ENCODE measurements at places on chromosomes 2 and 18.

GRCh38 chr2:128439031-128439790 is 120.5 kb upstream of the HS6ST1 start:
- DNase-seq, result no peak

DNA sequence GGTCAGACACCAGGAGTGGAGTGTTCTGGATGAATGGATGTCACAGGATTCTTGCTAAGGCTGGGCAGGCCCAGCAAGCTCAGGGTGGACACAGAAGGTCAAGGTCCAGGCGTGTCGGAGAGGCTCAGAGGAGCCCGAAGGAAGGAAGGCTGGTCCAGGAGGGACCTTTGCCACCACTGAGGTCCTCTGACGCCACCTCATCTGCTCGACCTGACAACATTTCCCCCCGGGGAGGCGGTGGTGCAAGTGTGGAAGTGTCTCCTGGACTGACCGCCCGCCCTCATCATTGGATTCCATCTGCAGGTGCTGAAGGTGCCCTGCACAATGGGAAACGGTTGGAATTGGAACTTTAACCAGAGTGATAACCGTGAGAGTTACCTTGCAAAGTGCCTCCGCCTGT is 124.6 kb downstream of the RTP5 start:
- DNase-seq, result no peak

DNA sequence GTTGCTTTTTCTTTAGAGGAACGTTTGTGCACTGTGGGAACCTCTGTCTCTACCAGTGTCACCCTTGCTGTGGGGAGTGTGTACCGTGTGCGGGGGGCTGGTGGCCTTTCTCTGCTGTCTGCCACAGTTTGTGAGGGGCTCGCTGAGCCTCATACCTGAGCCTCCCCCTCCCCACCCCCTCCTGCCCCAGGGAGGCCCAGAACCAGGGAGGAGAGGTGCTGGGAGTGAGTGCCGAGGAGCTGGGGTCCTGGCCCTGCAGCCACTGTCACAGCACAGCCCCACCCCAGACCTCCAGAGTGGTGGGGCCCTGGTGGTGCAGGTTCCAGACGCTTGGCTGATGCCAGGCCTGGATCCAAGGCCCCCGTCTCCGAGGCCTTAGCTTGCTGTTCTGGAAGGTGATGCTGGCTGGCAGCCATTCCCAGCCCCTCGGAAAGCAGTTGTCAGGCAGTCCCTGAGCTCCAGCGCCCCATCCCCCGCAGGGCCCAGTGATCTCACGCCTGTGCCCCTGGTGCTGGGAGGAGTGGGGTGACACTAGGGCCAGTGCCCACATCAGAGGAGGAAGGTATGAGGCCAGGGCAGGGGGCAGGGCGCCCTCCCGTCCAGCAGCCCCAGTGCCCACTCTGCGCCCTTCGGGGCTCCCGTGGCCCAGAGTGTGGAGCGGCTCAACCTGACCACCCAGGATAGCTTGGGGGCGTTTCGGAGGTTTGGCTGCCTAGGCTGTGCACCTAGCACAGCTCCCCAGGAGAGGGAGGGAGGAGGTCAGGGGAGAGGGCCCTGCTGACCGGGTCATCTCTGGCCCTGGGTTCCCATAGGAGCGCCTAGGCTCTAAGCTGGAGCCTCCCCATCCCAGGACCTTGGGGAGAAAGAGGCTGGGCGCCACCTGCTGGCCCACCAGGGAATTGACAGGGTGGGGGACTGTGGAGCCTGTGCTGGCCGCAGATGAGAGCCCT is 53.0 kb upstream of the ALPP start:
- DNase-seq, result no peak

DNA sequence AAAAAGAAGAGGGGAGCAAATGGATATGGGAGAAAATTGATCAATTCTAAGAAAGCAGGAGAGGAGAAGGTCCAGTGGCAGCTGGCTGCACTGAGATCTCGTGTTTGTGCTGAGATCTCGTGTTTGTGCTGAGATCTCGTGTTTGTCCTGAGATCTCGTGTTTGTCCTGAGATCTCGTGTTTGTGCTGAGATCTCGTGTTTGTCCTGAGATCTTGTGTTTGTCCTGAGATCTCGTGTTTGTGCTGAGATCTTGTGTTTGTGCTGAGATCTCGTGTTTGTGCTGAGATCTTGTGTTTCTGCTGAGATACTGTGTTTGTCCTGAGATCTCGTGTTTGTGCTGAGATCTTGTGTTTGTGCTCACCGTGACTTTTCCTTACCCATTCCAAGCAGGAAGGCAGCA is 254.4 kb downstream of the BCL2 start:
- no peak for DNase-seq

- DNase-seq, result no peak
These were observed 362.3 kb downstream of the RND3 start for GRCh38 chr2:150125188-150125587.

- no peak for DNase-seq
These were observed at the start of gene MSGN1 for GRCh38 chr2:17816396-17817245. Gene MSGN1 (plus strand): TSS chr2:17816460. CDS start chr2:17816519, 59 bp downstream.

DNA sequence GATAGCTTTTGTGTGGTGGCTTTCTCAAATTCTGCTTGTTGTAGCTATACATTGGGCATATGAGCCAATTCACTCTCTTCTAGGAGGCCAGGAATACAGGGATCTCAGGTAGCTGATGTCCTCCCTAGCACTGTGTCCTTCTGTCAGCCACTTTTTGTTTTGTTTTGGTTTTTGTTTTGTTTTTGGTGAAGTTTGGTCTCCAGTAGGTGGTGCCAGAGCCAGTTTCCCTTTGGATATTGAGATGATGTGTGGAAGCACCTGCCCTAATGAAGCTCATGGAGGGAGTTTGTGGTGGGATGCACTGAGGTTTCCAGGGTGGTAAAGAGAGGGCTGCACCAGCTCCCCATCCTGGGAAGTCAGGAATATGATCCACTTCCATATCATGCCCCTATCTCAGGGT is 100.5 kb upstream of the VWC2L start:
- no peak for DNase-seq

- no peak for DNase-seq
These were observed 410.4 kb downstream of the MEIS1 start for GRCh38 chr2:66845307-66845706.

- DNase-seq, result no peak
These were observed 102.2 kb downstream of the DLGAP1 start for GRCh38 chr18:4352746-4353551.

GRCh38 chr2:24489465-24490180 is 1.4 kb upstream of the NCOA1 start:
- DNase-seq, result no peak

DNA sequence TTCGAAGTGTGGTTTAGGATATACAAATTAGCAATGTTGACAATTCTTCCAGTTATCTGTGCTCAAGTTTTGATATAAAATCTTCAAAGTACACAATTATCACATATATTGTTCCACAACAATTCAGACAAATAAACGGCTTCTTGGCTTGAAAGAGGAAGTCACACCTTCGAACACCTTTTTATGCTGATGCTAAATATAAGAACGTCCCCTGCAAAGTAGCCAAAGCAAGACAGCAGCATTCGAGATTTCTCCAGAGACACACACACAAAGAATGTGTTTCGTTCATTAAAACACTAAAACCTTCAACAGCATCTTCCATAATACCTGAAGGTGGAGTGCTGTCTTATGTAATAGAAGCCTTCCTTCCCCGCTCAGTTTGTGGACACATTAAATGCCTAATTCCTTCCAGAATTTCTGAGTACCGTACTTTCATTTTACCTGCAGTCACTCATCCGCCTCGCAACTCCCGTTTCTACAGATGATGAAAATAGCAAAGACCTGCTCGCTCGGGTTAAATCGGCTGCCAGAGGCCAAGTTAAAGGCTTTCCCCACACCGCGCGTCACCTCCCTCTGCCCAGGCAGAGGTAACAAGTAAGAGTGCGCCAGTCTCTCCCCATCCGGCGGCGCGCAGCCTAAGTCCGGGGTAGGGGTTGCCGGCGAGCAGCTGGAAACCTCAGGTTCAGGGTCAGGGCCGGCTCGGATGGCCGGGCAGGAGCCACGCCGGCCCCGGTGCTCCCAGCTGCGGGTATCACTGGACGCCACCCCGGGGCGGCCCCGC is 847 bp downstream of the SERPINE2 start:
- DNase-seq, result peak; percentile 7

- no peak for DNase-seq
These were observed 60.7 kb downstream of the TET3 start for GRCh38 chr2:74045454-74045853.

DNA sequence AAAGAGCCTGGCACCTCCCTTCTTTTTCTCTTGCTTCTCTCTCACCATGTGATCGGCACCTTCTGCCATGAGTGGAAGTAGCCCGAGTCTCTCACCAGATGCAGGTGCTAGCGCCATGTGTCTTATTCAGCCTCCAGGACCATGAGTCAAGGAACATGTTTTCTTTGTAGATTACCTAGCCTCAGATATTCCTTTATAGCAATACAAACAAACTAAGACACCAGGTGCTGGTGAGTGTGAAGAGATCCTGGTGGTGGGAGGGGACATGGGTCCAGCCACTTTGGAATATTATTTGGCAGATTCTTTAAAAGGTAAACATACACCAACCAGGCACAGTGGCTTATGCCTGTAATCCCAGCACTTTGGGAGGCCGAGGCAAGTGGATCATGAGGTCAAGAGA is 5.9 kb upstream of the USP40 start:
- no peak for DNase-seq

- no peak for DNase-seq
These were observed 77.3 kb downstream of the ITGB1BP1 start for GRCh38 chr2:9345997-9346396.

- DNase-seq, result no peak
These were observed 7.1 kb downstream of the MREG start for GRCh38 chr2:216006164-216006663.
